Natural killer cell (primary cell): ENCODE measurements at places on chromosomes 16 and 17. TPM values are rescaled to one million over a fixed set of nuclear protein-coding genes. Genes with fewer than 3 reads are reported as not detected.

DNA sequence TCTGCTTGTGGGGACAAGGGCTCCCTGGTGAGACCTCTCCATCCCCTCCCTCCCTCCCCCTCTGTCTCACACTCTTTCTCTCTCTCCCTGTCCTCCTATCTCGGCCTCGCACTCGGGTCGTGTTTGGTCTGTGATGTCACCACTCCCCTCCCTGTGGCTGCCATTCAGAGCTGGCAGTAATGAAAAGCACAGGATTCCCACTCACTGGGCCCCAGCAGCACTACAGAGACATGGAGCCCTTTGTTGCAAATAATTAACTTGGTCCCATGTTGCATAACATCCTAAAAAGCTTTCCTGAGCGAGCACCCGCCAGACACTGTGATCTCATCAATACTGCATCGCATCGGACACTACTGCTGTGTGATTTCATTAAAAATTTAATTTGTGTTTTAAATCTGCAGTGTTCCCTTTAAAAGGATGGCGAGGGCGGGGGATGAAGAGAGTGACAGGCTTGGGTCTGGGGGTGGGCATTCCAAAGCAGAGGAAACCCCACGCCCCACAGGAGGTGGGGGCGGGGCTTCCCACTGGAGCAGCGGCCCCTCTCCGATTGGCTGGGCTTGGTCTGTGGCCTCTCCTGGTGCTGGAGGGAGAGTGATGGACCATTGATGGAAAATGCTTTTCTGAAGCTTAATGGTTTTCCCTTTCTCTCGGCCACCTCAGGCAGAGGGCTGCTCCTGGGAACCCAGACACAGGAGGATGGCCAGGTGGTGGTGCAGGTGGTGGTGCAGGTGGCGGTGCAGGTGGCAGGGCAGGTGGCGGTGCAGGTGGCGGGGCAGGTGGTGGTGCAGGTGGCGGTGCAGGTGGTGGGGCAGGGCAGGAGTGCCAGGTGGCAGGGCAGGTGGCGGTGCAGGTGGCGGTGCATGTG is 15.3 kb upstream of the NPTX1 start:
- no peak for DNase-seq

DNA sequence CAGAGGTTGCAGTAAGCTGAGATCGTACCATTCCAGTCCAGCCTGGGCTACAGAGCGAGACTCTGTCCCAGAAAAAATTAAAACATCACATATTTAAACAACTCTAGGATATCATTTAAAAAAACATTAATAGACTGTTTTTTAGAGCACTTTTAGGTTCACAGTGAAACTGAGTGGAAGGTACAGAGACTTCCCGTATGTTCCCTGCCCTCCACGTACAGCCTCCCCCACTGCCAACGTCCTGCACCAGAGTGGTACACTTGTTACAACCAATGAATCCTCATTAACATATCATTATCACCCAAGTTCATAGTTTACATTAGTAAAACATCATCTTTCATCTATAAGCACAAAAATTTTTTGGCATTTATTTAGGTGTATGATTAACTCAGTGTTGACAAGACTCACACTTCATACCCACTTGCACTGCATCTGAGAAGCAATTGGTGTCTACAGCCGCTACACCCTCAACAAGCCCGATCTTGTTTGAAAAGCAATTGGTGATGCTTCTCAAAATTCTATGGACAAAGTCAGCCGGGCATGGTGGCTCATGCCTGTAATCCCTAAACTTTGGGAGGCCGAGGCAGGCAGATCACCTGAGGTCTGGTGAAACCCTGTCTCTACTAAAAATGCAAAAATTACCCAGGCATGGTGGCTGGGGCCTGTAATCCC is 39.9 kb upstream of the STH start:
- no peak for DNase-seq

GRCh38 chr17:33292981-33293867 is at the start of gene ASIC2:
TSS of gene ASIC2 (minus strand) at chr17:33293295.
- DNase-seq = no peak

- no peak for DNase-seq
Measured at GRCh38 chr17:7361906-7362305, 7.0 kb downstream of the TMEM95 start.

- no peak for DNase-seq
Measured at GRCh38 chr17:60817192-60817591, 139.5 kb downstream of the BCAS3 start.

DNA sequence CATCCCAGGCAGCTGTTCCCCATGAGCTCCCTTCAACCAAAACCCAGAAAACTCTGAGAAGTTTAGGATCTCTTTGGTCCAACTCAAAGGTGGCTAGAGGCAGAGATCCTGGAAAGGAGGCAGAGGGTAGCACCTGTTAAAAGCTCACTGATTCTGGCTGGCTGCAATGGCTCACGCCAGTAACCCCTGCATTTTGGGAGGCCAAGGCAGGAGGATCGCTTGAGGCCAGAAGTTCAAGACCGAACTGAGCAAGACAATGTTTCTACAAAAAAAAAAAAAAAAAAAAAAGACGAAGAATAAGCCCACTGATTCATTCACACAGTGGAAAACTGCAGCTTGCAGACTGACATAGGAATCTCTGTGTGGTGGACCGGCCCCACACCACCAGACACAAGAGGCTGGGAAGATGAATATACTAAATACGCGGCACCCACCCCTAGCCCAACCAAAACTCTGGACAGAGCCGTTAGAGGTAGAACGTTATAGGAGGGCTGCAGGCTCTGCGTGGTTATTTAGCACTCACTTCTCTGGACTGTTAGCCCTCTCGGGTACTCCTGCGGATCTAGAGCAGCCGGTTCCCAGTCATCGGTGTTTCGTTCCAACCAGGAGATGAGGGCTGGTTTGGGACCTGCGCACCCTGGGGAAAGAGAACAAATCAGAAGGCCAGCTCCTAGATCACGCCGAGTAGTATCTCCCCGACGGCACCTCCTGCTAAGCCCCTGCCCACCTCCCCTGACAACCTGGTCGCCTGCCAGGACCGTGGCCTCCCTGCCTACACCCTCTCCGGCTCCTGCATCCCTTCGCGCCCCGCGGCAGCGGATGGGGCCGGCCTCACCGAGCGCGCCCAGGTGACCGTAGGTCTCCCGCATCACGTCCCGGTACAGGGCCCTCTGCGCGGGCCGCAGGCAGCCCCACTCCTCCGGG is 925 bp downstream of the ZNF689 start:
- peak; percentile 58 for DNase-seq

The HEATR9 gene
- 10.0 TPM for total RNA-seq

DNA sequence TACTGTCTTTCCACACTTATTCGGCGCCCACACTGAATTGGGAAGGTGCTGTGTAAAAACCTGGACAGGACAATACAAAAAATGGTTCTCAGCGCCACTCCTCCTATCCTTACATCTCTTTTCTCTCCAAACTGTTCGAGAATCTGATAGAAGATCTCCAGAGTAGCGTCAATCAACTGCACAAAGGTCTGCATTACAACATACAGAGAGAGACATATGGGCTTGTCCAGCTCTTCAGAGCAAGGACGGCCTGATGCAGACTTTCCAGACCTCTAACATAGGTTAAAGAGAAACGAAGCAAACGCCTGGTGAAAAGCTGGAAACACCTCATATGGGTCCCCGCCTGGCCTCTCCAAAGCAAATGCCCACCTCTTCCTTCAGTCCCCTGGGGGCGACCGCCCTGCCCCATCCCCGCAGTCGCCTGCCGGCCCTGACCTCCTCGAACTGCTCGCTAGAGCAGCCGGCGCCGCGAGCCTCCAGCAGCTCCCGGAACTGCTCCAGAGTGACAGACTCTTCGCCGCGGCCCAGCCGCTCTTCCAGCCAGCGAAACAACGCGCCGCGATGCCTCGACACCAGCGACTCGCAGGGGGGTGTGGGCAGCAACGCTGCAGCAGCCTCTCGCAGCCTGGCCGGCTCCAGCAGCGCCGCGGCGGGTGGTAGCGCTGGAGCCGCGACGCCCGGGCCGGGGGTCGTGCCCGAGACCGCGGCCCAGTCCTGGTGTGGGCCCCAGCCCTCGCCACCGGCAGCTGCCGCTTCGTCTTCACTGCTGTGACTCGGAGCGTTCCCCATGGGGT is 526 bp downstream of the ZZEF1 start:
- peak; percentile 63 for DNase-seq

The CASKIN2 gene
- 0.49 TPM for total RNA-seq

The PARD6A gene
- total RNA-seq = 4.4 TPM

The ALOXE3 gene
- total RNA-seq = not detected

DNA sequence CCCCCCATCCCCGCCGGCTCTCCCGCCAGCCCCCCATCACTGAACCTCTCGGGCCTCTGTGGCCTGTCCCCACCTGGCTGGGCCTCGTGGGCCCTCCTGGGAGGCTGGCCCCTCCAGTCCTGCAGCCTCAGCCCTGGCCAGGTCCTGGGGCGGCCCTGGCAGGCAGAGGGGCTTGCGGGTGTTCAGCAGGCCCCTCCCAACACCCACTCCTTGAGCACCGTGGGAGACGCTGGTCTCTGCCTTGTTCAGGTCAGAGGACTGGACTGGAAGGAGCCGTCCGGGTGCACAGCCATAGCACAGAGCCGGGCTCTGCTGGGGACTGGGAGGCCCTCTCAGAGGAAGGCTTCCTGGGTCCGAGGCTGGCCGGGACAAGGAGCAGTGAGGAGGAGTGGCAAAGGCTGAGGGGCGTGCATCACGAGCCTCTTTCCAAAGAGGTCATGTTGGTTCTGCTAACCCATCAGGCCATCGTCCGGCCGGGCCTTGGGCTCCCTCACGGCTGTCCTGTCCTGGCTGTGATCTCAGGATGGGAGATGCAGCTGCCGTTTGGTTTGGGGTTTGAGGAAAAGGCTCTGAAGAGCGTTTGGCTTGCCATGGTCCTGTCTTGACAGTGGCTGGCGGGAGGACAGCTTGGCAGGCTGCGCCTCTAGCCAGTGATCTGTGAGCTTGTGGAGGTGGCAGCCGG is 6.3 kb upstream of the PABPN1L start:
- DNase-seq = no peak

GRCh38 chr17:49219987-49220386 is 9.5 kb downstream of the ABI3 start:
- no peak for DNase-seq

The TOX3 gene
- total RNA-seq = not detected

The TBC1D3E gene
- total RNA-seq = 11.5 TPM

DNA sequence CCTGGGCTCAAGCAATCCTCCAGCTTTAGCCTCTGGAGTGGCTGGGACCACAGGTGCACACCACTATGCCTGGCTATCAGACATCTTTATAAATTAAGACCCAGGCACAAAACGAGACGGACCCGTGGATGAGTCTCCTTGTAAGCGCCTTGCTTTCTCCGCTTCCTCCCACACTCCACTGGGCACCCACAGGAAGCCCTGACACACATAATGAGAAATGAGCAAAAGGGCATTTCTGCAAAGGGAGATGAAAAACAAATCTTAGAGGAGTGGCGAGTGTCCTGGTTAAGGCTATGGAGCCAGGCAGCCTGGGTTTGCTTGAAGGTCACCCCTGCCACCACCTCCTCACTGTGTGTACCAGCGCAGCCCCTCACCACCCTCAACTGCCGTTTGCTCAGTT is 56.3 kb downstream of the XYLT1 start:
- no peak for DNase-seq

The CBFA2T3 gene
- total RNA-seq = 2.5 TPM

The EVPLL gene
- total RNA-seq = 0.28 TPM

The LRRC37B gene
- 64.8 TPM for total RNA-seq

GRCh38 chr16:12646490-12647274 is 157.0 kb downstream of the CPPED1 start:
- peak; percentile 15 for DNase-seq

GRCh38 chr17:66775271-66775670 is 59.6 kb upstream of the CACNG5 start:
- no peak for DNase-seq

The GNGT2 gene
- total RNA-seq = 39.4 TPM

The SIRT7 gene
- 75.8 TPM for total RNA-seq

GRCh38 chr16:57526498-57526897 is 9.9 kb downstream of the CCDC102A start:
- DNase-seq = no peak

The PTX4 gene
- total RNA-seq = not detected

GRCh38 chr17:61314368-61315078 is 85.1 kb upstream of the TBX2 start:
- DNase-seq = no peak

The GLTPD2 gene
- total RNA-seq = not detected

DNA sequence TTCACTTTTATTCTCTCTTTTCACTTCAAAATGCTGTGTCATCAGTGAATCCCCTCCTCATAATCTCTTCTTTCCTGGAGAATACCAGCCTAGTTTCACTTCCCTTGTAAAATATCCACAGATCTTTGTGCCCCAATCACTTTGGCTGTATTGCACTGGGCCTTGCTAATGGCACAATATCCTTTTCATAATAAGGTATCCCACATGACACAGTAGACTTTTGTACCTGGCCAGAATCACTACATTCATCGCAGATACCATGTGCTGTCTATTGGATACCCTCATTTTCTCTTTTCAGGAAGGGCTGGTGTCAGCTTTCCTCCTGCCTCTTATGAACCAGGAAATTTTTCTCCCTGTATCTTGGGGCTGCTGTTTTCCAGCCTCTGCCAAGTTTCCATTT is 25.7 kb upstream of the TOX3 start:
- DNase-seq = no peak

The TNP2 gene
- not detected for total RNA-seq

- no peak for DNase-seq
Measured at GRCh38 chr17:83084214-83084613, 4.8 kb downstream of the METRNL start.
